ENCODE measurements at places on chromosomes 1 and 21. TPM values are rescaled to one million over a fixed set of nuclear protein-coding genes. Genes with fewer than 3 reads are reported as not detected.

DNA sequence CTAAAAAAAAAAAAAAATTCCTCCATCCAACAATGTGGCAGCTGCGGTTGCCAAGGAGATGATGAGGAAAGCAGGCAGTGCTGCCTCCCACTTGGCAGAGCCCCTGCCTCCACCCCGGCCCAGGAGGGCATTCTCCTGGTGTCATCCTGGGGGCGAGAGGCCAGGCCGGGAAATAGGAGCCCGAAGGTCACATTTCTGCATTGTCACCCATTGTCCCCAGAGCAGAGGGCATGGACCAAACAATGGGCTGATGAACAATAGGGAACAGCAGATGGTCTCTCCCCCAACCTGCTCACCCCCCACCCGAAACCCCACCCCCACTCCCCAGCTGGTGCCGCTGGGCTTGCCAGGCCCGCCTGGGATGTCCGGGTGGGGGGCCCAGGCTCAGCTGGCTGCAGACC lies 37.3 kb downstream of the CAMK2N1 start:
- no peak for DNase-seq

DNA sequence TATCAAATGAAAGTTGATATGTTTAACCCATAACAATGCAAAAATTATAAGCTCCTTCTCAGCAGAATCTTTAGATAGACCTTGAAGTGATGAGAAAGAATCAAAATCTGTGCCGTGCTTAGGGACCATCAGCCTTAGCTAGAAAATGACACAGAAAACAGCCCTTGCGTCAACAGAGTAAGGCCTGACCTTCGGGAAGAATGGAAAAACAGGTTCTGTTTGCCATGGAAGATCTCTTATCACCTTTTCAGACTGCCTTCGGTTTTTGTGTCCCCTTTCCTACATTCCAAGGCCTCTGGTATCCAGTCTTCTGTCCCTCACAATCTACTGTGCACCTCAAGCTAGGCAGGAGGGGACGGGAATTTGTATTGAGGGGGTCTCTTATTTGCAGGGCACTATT lies 37.6 kb upstream of the DPT start:
- no peak for DNase-seq

The SEMA6C gene
- 10.2 TPM for total RNA-seq

The S100A16 gene
- total RNA-seq = 1.1 TPM

The SLC1A7 gene
- not detected for total RNA-seq
